ENCODE measurements at places on chromosomes 16 and 17. TPM values are rescaled to one million over a fixed set of nuclear protein-coding genes. Genes with fewer than 3 reads are reported as not detected.

Gene WWOX
- 14.4 TPM for total RNA-seq

GRCh38 chr17:49387498-49388289 lies 25.6 kb upstream of the ZNF652 start:
- no peak for DNase-seq

Gene NQO1
- 106 TPM for total RNA-seq

DNA sequence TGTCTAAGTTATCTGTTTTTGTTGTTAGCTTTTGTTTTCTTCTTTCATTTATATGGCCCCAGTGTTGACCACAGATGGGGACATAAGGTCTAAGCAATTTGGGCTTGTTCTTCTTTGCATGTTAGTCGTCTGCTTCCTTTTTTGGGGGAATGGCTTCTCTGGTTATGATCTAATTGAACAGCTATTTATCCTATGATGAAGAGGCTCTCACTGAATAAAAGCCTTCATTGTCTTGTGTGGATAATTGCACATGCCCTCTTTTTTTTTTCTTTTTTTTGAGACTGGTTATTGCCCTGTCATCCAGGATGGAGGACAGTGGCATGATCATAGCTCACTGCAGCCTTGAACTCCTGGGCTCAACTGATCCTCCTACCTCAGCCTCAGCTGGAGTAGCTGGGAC lies 13.7 kb downstream of the SMARCE1 start:
- DNase-seq, result no peak

GRCh38 chr17:16911141-16911937 lies 60.6 kb downstream of the TNFRSF13B start:
- DNase-seq, result no peak

- no peak for DNase-seq
Observed at GRCh38 chr17:78623541-78623940, 46.3 kb upstream of the DNAH17 start.

Gene TSC2
- 49.4 TPM for total RNA-seq

DNA sequence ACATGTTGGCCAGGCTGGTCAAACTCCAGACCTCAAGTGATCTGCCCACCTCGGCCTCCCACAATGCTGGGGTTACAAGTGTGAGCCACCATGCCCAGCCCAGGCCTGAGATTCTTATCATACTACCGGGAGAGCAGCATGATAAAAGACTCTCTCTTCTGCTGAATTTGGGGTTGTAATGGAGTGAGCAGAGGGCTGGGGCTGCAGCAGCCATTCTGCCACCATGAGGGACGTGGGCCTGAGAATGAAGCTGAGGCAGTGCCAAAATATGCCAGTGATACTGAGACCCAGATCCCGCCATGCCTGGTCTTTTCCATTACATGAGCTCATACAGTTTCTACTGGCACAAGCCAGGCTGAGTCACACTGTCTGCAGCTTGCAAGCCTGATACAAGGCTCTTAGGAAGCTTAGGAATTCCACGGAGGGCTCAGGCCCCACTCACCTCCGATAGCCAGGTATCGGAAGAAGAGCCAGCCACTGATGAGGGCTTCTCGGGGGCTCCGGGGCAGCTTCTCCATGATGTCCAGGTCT lies 19.6 kb upstream of the P2RX1 start:
- DNase-seq, result no peak

Gene FKBP10
- 49.4 TPM for total RNA-seq

DNA sequence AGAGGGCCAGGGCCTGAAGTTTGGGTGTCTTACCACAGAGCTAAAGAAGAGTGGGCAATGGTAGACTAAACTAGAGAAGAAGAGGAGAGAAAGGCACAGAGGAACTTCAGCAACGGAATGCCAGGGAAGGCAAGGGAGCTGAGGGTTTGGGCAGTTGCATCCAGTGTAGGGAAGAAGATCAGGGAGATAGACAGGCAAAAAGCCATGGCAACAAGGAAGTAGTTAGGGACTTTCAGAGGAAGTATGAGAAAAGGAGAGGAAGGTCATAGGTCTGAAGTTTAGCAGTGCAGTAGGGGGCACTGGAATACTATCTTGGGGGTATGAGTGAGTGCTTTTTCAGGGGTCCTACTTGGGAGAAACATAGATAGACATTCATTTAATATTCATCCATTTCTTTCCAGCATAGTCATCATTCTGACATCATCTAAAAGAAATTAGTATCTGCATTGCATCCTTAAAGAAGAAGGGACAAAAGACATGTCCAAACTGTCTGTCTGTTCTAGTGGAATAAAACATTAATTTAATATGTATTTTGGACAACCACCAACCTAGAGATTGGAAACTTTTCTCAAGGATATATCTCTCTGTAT lies 2.2 kb upstream of the NF1 start:
- no peak for DNase-seq

Gene HAPSTR1
- total RNA-seq, result 61.1 TPM

- peak; percentile 70 for DNase-seq
Observed at GRCh38 chr16:21001262-21001661, 100.7 kb downstream of the LYRM1 start.

DNA sequence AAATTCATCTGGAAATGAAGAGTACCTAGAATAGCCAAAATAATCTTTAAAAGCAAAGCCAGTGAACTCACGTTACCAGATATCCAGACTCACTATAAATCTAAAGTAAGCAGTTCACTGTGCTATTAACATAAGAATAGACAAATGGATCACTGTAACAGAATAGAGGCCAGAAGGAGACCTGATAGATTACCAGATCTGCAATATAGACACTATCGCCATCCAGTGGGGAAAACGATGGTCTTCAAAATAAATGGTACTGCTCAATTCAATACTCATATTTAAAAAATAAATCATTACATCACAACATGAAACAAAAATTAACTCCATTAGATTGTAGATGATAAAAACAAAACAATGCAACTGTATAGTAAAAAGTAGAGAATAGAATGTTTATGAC lies 158.6 kb upstream of the CDH8 start:
- no peak for DNase-seq

GRCh38 chr16:53506254-53506653 lies 3.2 kb upstream of the AKTIP start:
- peak; percentile 17 for DNase-seq

Gene KIF19
- total RNA-seq, result 1.2 TPM

GRCh38 chr17:53892222-53892621 lies 69.5 kb downstream of the KIF2B start:
- DNase-seq, result no peak

- no peak for DNase-seq
Observed at GRCh38 chr17:74426551-74427047, 5.3 kb upstream of the GPRC5C start.

- no peak for DNase-seq
Observed at GRCh38 chr17:76956846-76957540, 88.8 kb downstream of the MGAT5B start.

DNA sequence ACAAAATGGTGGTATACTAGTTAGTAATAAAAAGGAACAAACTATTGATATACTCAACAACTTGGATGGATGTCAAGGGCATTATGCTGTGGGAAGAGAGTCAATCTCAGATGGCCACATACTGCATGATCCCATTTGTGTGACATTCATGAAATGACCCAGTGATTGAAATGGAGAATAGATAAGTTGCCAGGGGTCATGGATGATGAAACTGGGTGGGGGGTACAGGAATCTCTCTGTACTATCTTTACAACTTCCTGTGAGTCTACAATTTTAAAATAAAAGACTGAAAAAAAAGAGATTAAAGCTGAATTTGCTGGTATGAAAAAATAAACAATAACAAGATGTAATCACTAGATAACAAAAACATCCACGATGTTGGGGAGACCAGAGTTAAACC lies 70.5 kb upstream of the CDYL2 start:
- DNase-seq, result no peak

Gene PRSS22
- total RNA-seq, result not detected

Gene GEMIN4
- 20.0 TPM for total RNA-seq

All from esophagus muscularis mucosa (tissue), 4 donors.